Activated CD4-positive, alpha-beta T cell treated with anti-CD3 and anti-CD28 coated beads, Interleukin-2, amount 50 U/mL, for 1 hour (primary cell): ENCODE measurements at places on chromosomes 2 and 18.

- DNase-seq = no peak
Observed at GRCh38 chr2:217959723-217960122, 43.1 kb downstream of the TNS1 start.

GRCh38 chr2:109214651-109215371 lies 85.8 kb downstream of the SH3RF3 start:
- DNase-seq = no peak

- DNase-seq = no peak
Observed at GRCh38 chr2:219104107-219105035, 43.6 kb upstream of the IHH start.

DNA sequence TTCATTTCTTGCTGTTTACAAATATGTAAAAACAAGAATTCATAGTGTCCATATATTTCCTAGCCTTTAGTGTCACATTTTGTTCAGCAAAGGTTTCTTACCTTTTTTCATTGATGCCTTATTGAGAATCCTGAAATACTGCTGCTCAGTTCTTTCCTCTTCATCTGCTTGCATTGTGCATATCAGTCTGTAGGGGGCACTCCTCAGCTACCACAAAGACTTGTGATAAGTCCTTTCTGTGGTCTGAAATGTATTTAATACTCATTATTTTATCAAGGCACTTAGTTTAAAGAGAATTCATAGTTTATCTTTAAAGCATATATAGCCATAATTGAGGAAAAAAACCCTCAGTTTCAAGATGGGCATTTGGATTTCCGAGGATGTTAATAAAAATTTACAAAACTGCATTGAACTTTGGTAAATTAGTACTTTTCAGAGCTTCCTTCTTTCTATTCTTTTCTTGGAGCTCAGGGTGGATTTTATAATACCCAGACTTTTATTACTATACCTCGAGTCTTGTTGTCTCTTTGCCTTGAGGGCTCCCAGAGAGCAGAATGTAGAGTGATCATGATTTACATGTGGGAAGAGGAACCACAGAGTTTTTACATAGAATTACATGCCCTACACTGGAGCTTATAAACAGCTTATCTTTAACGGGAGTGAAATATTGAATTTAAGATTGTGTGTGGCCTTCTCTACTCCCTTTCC lies 570.1 kb downstream of the PLCL1 start:
- DNase-seq = no peak

DNA sequence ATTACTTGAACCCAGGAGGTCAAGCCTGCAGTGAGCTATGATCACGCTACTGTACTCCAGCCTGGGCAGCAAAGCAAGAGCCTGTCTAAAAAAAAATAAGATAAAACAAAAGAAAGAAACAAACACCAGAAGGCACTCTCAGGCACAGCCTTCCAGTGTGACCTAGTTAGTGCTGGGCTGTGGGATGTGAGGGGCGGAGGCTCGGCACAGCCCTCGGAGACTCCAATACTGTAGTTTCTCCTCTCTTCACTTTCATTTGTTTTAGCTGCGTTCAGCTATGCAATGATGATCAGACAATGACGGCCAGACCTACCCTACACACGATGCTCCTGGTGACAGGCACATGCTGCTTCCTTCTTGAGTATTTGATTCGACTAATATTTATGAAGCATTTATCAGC lies 127.7 kb downstream of the SOCS6 start:
- DNase-seq = no peak

GRCh38 chr2:8571792-8572499 lies 109.9 kb upstream of the ID2 start:
- DNase-seq = no peak

- DNase-seq = no peak
Observed at GRCh38 chr2:205190528-205190927, 491.8 kb upstream of the NRP2 start.

DNA sequence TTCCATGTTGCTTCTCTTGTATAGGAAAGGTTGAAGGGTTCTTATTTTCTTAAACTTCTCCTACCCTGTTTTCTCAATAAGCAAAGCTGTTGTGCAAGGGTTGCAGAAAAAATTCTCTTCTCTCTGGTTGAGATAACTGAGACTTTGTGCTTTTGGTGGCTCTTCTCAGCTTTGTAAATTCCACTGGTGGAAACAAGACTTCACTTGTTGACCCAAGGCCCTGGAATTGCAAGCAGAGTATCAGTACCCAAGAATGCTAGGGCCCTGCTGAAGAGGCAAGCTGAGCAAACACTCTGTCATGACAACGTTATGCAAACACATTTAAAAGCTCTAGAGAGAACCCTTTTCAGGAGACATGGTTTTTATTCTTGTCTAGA lies 294.7 kb upstream of the EPAS1 start:
- DNase-seq = no peak

DNA sequence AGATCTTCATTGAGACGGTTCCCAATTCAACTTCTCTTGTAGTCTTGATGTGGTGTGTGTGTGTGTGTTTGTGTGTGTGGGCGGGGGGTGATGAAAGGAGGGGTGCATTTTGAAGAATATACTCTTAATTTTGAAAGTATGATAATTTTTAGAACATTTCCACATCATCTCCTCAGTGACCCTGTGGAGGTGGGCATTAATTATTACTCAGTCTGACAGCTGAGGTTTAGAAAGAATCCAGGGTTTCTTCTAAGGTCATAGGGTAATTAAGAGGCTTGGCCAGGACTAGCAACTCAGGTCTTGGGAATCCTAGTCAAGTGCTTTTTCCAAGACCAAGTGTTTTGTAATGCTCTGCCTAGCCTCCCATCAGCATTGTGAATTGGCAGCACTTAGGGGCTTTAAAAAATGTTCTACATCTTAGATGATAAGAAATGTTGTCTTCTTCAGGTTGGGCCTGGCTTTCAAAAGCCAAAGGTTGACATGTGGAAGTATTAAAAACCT lies 100.5 kb downstream of the SPTBN1 start:
- no peak for DNase-seq

- DNase-seq = no peak
Observed at GRCh38 chr2:144379851-144380311, 140.0 kb downstream of the ZEB2 start.

- DNase-seq = no peak
Observed at GRCh38 chr2:141900826-141901225, 230.0 kb downstream of the LRP1B start.

DNA sequence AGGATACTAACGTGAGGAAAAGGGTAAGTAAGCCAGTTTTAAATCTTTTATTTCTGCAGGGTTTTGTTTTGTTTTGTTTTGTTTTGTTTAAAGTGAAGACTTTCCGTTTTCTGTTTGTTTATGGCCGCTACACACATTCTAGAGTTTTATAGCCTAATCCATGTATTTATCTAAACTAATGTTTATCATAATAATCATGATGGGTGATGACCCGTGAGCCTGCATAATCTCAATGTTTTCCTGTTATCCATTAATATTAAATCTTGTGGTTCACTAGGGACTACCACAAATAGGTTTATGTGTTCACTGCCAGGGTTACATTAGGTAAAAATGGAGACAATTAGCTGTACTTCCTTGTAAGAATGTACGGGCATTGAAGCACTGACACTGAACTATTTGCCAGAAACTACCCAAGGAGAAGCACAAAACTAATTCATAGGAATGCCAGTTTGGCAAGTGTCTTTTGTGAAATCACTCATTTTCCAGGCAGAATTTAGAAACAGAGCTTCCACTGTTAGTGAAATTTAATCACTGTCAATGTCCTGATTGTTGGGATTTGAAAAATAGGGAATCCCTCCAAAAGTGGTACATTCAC lies 574.8 kb downstream of the LRP1B start:
- DNase-seq = no peak

DNA sequence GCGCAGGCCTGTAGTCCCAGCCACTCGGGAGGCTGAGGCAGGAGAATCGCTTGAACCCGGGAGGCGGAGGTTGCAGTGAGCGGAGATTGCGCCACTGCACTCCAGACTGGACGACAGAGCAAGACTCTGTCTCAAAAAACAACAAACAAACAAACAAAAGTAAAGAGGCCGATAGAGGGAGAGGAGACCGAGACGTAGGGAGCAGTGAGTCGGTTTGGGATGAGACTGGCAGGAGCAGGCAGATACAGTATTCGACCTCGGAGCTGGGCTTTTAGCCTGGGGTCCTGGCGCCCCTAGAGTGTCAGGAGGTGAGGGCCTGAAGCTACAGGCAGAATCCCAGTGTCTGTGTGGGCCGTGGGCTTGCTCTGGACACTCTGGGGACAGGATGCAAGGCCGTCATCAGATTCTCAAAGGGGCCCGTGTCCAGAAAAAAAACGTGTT lies 51.2 kb downstream of the SLC4A1AP start:
- DNase-seq = no peak

DNA sequence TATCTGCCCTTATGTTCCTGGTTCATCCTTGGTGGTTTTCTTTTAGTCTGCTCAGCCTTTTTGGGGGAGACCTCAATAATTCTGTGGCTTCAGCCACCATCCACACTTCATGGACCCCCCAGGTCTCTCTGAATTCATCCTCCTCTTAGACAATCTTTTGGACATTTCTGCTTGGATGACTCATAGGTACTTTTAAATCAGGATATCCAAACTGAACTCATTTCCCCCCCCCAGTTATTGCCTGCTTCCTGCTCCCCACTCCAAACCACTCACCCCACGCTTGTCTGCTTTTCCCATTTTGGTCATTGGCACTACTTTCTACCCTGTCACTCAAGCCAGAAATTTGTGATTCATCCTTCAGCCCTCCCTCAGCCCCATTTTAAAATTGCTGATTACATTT lies 78.5 kb downstream of the TANC1 start:
- DNase-seq = no peak

DNA sequence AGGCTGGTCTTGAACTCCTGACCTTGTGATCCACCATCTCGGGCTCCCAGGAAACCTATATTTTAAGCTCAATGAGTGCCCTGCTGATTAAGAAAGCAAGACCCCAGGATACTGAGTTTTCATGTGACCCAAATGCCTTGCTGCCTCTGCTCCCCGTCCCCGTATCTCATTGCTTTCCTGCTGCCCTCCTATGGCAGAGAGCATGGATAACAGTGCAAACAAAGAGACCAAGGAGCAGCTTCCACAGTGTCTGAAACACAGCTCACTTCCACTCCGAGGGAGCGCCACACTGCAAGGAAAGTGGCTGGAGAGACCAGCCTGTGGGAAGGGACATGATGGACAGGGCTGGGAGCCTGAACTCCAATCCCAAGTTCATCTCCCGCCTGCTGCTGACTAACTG lies 246.8 kb downstream of the TMEM182 start:
- no peak for DNase-seq

DNA sequence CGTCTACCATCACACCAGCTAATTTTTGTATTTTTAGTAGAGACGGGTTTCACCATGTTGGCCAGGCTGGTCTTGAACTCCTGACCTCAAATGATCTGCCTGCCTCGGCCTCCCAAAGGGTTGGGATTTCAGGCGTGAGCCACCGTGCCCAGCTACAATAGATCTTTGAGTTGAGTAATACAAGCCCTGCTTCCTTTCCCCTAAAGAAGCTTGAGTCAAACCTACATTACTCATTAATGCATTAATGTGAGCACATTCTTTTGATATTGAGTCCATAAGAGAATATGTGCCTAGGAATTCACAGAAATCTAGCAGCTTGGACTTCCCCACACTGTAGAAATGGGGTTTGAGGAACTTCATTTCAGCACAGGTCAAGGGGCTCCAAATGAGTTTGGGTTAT lies 39.6 kb downstream of the PSMG2 start:
- no peak for DNase-seq

- no peak for DNase-seq
Observed at GRCh38 chr18:65025756-65026155, 725.1 kb upstream of the CDH7 start.

- DNase-seq = no peak
Observed at GRCh38 chr2:26591619-26592505, 49.3 kb downstream of the CIB4 start.

DNA sequence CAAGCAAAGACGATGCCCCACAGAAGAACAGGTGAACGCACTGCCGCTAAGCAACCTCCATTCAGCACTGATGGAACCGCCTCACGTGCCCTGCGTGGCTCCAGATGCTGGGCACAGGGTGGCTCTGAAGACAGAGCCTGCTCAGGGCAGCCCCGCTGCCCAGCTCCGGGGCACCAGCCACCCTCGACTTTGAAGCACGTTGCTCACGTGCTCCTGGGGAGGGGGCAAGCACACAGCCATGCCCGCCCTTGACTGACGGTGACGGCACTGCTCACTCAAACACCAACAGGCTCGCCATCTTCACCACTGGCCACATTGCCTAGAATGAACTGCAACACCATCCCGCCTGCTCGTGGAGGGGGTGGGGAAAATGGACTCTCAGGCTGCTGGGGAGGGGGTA lies 251.3 kb downstream of the HDAC4 start:
- no peak for DNase-seq

- DNase-seq = no peak
Observed at GRCh38 chr2:67561457-67561965, 164.4 kb downstream of the ETAA1 start.

DNA sequence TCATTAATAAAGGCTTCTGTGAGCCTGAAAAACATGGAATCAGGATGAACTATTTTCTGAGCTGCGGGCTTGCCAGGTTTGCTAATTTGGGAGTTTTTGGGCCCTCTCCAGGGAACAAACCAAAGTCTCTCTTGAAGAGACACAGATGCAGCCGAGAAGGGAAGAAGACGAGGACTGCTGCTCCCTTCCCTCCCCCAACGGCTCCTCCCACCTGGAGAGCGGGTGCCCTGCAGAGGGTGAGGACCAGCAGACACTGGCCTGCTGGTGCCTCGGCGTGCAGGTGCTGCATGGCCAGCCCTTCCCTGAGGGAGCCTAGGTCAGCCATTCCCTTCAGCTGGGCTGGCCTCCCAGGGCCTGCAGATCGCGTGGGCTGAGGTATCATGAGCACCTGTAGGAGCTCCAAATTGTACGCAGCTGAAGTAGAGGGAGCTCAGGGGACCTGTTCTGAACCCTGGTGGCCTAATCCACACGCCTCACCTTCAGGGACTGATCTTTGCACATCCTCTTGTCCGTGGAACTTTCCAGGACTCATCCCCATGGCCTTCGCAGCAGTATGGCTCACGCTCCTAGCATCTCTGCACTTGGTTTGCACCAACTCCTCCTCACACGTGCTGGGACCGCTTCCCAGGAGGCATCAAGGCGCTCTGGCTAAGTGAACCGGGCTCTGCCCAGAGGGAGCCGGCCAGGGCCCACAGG lies 19.5 kb downstream of the EMX1 start:
- DNase-seq = no peak

GRCh38 chr2:72330652-72331051 lies 183.0 kb upstream of the CYP26B1 start:
- no peak for DNase-seq

GRCh38 chr2:60355849-60356261 lies 197.6 kb downstream of the BCL11A start:
- no peak for DNase-seq
